HS-27A (cell line): ENCODE measurements at places on chromosomes 2 and 18.

- DNase-seq = no peak
These were observed 14.1 kb upstream of the GMPPA start for GRCh38 chr2:219484343-219485200.

- no peak for DNase-seq
These were observed 35.9 kb downstream of the ZNF385B start for GRCh38 chr2:179825494-179825893.

- DNase-seq = no peak
These were observed 32.2 kb downstream of the QPCT start for GRCh38 chr2:37376421-37377186.

GRCh38 chr2:232405943-232406510 is 617 bp upstream of the ALPG start:
- no peak for DNase-seq

GRCh38 chr18:13232971-13233786 is 14.6 kb downstream of the LDLRAD4 start:
- no peak for DNase-seq

DNA sequence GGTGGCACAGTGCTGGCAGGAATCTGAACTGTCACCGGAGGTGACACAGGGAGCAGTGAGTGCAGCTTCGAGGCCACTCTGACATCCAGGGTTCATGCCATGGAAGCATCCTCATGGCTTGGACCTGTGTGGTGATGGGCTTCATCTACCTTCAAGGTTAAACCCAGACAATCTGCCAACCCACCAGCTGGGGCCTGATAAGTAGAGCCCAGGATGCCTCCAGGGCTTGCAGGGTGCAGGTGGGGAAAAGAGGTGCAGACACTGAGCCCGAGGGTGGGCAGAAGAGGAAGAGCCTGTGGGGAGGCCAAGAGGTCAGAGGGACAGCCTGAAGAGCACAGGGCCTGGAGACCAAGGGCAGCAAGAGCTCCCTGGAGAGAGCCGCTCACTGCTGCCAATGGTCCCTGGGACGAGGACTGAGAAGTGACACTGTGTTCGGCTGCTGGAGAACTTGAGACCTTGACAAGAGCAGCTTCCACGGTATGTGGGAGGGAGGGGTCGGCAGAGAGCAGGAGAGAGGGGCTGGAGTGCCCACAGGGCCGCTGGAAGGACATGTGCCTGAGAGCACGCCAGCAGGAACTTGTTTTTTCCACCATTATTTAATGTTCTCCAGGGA is 8.1 kb upstream of the HES6 start:
- DNase-seq = no peak

DNA sequence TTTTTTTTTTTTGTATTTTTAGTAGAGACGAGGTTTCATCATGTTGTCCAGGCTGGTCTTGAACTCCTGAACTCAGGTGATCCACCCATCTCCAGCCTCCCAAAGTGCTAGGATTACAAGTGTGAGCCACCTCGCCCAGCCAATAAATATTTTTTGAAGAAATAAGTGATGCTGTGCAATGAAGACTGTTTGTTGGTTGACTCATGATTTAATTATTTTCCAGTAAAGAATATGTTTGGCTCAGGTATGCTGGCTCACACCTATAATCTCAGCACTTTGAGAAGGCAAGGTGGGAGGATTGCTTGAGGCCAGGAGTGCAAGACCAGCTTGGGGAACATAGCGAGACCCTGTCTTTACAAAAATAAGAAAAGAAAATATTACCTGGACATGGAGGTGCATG is 41.8 kb upstream of the LPIN2 start:
- no peak for DNase-seq

DNA sequence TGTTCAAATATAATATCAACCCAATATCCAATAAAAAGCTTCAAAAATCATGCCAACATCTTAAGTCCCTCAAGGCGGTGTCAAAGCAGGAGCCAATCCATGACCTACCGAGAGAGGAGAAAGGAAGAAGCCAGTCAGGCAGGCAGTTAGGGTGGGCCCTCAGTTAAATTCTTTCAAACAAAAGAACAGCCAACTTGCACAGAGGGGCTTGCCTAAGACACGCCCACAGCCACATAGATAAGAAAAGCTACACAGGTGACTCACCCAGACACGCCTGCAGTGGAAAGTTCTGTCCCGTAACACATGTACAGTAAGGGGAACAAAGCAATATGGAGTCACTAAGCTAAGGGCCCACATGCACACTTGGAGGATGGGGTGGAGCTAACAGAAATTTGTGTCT is 61.3 kb downstream of the SP110 start:
- no peak for DNase-seq

DNA sequence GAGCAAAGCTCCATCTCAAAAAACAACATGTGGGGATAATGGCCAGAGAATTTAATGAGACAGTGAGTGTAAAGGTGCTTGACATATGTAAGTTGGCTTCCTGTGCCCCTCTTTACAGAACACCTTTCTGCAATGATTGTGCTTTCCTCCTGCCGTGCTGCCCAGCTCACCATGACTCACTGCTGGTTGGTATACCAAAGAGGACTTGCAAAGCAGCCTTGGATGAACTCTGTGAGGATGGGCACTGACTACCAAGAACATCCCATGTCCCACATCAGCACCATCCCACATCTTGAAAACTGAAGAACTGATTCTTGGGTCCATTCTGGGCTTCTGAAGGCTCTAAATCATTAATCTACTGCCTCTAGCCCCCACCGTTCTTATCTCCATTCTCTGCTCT is 52.2 kb downstream of the NGEF start:
- DNase-seq = no peak

DNA sequence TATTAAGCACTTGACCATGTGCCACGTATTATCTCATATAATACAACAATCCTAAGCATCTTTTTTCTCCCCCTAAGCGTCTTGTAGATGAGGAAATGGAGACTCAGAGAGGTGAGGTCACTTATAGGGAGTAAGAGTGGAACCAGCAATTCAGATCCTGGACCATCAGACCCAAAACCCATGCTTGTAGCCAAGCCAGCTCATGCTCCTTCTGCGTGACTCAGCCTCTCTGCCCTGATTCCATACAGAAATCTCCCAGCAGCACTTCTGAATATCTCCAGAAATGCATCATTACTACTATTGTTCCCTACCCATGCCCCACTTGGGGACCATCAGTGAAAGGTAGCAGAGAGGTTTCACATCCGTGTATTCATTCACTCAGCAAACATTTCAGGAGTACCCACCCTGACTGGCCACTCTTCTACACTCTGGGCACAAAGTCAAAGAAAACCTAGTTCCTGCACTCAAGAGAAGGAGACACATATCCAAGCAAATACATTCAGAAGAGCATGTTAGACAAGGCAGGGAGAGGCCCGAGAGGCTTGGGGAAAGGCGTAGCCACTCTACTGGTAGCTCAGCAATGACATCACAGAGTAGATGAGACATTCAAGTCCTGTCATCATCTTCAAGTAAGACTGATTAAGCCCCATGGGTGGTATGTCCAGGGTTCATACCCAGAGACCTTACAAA is 141.9 kb downstream of the MTCL1 start:
- DNase-seq = no peak

DNA sequence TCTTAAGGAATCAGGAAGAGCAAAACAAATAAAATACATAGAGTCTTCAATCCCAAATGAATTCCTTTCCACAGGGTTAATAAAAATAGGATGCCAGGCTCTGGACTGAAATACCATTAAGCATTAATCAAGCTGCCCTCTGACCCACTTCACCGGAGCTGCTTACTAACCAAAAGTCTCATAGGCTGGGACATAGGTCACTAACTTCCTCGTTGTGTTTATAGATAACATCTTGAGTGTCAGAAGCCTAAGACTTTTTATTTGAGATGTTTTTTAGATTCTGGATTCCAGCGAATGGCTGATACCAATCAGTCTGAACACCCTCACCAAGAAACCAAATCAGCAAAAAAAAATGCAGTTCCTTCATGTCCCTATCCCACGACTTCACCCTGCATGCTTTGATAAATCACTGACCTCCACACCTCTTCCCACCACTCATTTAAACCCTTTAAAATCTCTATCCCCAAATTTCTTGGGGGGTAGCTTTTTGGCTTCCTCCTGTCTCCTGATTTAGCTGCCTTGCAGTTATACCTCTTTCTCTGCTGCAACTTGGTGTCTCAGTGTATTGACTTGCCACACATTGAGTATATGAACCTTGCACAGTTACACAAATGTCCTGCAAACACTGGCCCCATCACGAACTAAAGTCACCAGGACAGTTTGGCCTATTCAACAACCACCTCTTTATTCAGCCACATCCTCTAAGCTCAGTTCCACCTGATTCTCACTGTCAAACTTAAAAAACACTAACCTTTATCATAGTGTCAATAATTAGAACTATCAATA is 399.3 kb downstream of the METTL4 start:
- DNase-seq = no peak

DNA sequence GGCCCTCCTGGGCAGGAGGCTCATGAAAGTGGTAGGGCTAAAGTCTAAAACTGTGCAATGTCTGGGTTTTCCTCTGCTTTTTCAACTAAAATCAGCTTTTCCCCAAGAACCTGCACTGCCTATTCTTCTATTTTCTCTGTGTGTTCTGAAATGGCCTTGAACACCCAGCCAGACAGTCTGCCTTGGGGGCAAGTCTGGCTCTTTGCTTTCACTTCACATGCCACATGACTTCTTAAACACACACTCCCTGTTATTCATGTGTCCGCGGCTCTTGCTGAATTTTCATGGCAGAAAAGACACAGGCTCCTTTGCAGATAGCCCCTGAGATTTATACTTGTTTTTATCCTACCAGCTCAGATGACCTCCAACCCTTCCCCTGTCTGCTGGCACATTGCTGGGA is 10.6 kb upstream of the RPIA start:
- DNase-seq = no peak

DNA sequence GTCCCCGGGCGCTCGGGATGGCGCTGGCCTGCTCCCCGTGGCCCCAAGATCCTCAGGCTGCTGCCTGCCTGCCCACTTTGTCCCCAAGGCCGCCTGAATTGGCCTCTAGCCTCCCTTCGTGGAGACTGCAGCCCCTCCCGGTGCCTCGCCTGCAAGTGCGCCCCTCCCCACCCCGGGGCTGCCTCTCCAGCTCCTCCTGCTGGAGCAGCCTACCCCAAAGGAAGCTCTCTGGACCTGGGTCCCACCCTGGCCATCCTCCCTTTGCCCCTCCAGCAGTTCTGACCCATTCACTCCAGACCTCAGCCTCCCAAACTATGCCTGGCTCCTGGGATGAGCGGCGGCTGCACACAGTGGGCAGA is 6.2 kb downstream of the ESPNL start:
- DNase-seq = no peak

GRCh38 chr2:74373985-74374384 is 6.1 kb downstream of the DCTN1 start:
- no peak for DNase-seq

DNA sequence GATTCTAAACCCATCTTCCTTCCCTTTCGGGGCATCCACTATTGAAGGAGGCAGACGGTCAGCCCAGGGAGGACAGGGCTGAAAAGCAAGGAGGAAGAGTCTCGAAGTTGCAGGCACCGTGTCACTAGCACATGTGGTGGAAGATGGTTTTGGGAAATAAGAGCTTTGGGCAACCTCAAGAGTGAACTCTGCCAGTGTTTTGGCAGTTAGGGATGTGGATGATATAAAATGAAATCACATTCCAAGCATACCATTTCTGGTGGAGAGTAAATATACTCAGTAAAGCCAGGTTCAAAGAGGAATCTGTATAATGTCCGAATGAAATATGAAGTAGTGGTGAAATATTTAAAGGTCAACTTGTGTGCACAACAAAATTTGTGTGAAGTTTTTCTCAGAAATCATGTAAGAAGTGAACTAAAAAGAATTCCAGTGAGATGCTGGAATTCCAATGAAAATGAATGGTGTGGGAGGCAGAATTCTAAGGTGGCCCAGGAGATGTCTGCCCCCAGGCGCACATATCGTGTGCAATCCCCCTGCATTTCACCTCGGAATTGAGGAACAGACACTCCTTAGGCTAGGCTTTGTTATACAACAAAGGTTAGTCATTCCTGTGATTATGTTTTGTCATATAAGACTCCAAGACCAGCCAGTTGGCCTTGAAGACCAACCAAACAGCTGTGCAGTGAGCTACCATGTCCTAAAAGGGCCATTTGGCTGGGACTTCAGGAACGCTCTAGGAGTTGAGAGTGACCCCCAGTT is 147.1 kb downstream of the SH3BP4 start:
- peak; percentile 34 for DNase-seq

DNA sequence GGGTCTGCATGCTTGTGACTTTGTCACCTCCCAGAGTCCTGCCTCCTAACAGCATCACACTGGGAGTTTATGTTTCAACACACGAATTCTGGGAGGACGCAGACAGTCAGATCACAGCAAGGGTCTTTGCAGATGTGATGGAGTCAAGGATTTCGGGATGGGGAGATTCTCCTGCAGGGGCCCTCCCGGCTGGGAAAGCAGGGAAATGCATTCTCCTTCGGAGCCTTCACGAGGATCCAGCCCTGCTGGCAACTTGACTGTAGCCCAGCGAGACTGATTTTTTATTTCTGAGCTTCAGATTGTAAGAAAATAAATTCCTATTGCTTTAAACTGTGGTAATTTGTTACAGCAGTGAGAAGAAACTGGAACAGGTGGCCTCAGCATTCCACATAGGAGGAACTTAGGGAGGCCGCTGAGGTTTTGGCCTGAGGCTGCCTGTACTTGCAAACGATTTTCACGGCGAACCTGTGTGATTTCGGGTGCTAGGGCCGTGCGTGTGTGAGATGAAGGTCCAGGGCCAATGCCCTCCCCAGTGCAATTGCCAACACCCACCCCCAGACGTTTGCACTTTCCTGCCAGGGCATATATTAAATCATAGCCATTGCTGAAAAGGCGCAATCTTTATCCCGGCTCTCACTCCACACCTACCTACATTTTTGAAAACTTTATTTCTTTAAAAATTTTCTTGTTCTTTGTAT is 79.8 kb downstream of the ASB1 start:
- DNase-seq = no peak

GRCh38 chr2:174563530-174564282 is 33.9 kb downstream of the WIPF1 start:
- DNase-seq = no peak

DNA sequence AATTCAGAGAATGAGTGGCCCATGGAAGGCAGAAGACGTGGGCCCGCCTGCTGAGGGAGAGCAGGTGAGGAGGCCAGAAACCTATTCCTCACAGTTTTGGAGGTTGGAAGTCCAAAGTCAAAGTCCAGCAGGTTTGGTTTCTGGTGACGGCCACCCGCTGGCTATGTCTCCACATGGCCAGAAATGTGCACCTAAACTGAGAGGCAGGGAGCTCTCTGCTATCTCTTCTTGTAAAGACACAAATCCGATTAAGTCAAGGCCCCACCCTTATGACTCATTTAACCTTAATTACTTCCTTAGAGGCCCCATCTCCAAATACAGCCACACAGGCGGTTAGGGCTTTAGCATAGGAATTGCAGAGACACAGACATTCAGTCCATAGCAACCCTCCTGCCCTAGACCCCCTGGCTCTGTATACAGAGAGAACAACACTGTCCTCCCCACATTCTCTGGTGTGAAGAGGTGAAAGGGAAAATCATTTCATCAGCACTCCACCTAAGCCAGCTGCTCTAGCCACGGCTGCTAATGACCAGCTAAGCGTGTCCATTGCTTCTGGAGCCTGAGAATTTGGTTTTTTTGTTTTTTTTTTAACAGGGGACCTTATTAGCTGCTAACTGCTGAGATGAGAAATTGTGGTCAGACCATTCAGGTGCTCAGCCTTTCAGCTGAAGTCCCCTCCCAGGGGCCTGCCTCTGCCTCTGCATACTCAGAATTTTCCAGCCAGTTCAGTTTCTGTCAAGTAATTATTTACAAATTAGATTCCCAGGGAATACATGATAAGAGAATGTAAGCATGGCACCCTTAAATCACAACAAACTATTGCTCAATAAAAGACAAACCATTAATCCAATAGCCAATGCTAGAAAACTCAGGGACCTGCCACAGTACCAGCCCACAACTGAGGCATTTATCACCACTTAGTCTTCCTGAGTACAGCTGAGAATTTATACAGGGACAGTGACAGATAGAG is 368.7 kb upstream of the ID2 start:
- DNase-seq = no peak
